ENCODE measurements at places on chromosomes 11 and 22.
A peak's percentile ranks its signal among the peaks of the same experiment; 100 is the strongest.

- DNase-seq = peak; percentile 84
Observed at GRCh38 chr11:10305262-10305963, 540 bp downstream of the ADM start.

- no peak for DNase-seq
Observed at GRCh38 chr11:114261791-114262190, 34.4 kb upstream of the NNMT start.

DNA sequence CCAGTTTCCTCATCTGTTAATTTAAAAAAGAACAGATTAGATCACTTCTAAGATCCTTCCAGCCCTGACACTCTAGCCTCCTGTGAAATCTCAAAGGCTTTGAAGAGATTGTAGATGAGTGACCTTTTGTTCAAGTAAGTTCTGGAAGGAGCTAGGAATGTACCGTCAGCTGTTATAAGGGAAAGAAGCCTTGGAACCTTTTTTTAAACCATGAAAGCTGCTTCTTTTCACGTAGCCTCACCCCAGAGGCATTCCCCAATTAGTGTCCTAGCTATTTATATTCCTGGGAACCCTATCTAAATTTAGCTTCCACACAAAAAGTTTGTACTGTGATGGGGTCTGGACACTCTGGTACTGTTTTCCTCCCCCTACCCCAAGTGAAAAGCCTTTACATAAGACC, 35.8 kb upstream of the SLN start:
- DNase-seq = no peak

GRCh38 chr11:106403751-106404150, 326.3 kb downstream of the AASDHPPT start:
- no peak for DNase-seq

DNA sequence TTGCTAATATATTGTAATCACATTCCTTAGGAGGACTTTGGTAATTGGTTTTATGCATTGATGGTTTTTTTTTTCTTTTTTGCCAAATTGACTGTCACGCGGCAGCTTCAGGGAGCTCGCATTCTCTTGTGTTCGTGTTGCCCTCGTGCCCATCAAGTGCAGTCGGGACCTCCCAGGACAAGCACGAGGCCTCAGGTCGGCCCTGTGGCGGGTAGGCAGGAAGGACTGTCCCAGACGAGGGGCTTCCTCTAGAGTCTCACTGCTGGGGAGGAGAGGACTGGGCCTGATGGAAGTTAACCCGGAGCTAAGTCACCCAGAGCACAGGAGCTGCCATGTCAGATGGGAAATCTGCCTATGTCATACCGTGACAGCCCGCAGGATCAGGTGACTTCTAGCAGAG, 37.0 kb downstream of the CTTN start:
- no peak for DNase-seq
